ENCODE measurements at places on chromosomes 2 and 18. TPM values are rescaled to one million over a fixed set of nuclear protein-coding genes. Genes with fewer than 3 reads are reported as not detected.

The TMEM178A gene
- total RNA-seq, result not detected

The MC5R gene
- not detected for total RNA-seq

The CMPK2 gene
- 1.2 TPM for total RNA-seq

The MAPK4 gene
- total RNA-seq, result not detected

The DSG4 gene
- not detected for total RNA-seq

The UGT1A5 gene
- total RNA-seq, result not detected

GRCh38 chr18:77622009-77622692 is 372.5 kb downstream of the GALR1 start:
- H3K27ac ChIP-seq, result no peak overlapping the region
- H3K36me3 ChIP-seq, result no peaks in the 10 kb centered on the region
- H3K4me1 ChIP-seq, result peaks cover 4% of the 10 kb centered on the region
- no peak overlapping the region for H3K4me3 ChIP-seq

DNA sequence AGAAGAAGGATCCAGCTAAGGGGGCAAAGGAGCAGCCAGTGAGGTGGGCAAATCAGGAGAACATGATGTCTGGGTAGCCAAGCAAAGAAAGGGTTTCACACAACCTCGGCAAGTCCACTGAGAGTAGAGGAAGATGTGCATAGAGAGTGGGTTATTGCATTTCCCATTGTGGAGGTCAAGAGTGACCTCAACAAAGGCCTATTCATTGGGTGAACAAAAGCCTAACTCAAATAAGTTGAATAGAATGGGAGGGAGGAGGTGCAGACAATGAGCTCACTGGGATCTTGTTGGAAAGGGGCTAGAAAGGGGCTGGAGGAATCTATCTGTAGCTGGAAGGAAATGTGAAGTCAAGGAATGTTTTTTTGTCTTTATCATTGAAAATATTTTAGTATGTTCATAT is 14.0 kb upstream of the PDCL3 start:
- no peaks in the 10 kb centered on the region for H3K36me3 ChIP-seq
- H3K4me1 ChIP-seq, result no peaks in the 10 kb centered on the region
- H3K27ac ChIP-seq, result no peak overlapping the region
- DNase-seq, result no peak

GRCh38 chr2:33458248-33458819 is 18.1 kb upstream of the RASGRP3 start:
- DNase-seq, result no peak
- H3K27me3 ChIP-seq, result no peaks in the 10 kb centered on the region
- no peak overlapping the region for H3K27ac ChIP-seq
- no peak overlapping the region for H3K4me3 ChIP-seq

- H3K4me1 ChIP-seq, result no peaks in the 10 kb centered on the region
- no peak for DNase-seq
Measured at GRCh38 chr18:23033056-23033455, 99.9 kb downstream of the RBBP8 start.

DNA sequence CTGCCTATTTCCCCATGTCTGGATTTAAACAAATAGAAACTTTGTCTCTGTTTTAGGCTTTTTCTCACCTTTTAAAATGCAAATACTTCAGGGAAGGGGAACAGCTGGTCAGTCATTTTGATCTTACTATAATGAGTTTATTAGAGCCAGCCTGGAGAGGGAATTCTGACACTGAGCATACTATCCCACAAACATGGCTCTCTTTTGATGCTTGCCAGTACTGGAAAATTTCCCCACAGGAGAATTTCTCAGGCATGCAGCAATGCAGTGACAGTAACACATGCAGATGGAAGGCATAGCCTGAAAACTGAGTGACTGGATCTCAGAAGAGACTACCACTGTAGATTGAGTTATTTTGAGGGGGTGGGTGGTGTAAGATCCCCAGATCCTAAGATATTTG is 974.3 kb upstream of the CELF4 start:
- H3K36me3 ChIP-seq, result no peaks in the 10 kb centered on the region
- no peaks in the 10 kb centered on the region for H3K4me1 ChIP-seq
- H3K27ac ChIP-seq, result no peak overlapping the region
- H3K27me3 ChIP-seq, result no peaks in the 10 kb centered on the region
- DNase-seq, result no peak
- H3K4me3 ChIP-seq, result no peak overlapping the region

DNA sequence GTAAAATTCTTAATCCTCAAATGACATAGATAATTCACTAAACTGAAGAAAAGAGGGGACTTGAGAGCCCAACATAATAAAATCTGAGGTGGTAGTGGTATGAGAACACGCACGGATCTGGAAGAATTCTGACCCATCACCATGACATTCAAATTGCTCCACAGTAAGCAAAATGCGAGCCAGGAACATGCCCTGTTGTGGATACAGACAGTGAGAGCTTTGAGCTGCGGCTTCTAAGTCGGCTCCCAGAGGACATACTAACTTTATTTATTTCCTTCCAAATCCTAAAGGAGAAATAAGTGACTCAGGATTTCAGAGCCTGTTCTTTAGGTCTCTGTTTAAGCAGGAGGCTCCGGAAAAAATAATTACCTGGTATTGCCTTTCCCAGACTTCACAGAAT is 143.4 kb upstream of the SMAD7 start:
- no peaks in the 10 kb centered on the region for H3K4me1 ChIP-seq
- H3K36me3 ChIP-seq, result peaks cover 59% of the 10 kb centered on the region
- no peak overlapping the region for H3K4me3 ChIP-seq
- no peak for DNase-seq
- no peak overlapping the region for H3K27ac ChIP-seq
- no peaks in the 10 kb centered on the region for H3K27me3 ChIP-seq

DNA sequence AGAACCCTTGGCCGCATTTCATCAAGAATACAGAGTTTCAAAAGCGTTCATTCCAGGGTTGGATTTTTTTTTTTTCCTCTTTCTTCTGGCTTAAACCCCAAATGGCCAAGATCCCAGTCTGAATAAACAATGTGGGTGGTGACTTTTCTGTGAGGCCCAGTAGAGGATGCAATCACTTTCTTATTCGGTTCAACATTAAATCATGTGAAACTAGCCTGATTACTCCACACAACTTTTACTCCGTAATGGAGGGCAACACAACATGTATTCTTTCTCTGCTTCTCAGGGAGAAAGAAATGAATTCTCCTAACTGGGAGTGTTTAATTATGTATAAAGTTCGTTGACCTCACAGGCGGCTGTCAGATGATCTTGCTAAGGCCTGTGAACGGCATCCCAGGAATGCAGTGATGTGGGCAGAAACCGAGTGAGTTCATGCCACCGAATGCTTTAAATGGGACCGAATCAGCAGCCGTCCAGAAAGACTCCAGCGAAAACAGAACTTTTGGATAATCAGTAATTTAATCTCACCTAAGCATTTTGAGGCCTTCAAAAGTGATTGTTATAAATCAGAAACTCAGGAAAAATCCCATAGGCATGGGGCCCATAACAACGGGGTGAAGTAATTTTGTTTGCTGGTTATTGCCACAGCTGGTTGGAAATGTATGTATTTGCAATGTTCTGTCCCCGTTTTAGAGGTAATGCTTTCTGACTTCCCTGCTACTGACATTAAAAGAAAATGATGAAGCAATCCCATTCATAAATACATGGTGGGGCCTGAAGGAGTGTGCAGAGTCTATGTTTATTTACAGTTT is 81.5 kb downstream of the BCL2 start:
- no peak overlapping the region for H3K4me3 ChIP-seq
- no peak for DNase-seq
- H3K27ac ChIP-seq, result no peak overlapping the region
- peaks cover 79% of the 10 kb centered on the region for H3K36me3 ChIP-seq

GRCh38 chr2:122063716-122064115 is 308.3 kb downstream of the TSN start:
- H3K4me3 ChIP-seq, result no peak overlapping the region
- no peaks in the 10 kb centered on the region for H3K36me3 ChIP-seq
- no peak overlapping the region for H3K27ac ChIP-seq
- no peaks in the 10 kb centered on the region for H3K27me3 ChIP-seq
- H3K4me1 ChIP-seq, result no peaks in the 10 kb centered on the region

GRCh38 chr2:155364766-155365165 is 666.3 kb downstream of the KCNJ3 start:
- no peak overlapping the region for H3K27ac ChIP-seq
- no peaks in the 10 kb centered on the region for H3K27me3 ChIP-seq
- DNase-seq, result no peak
- H3K4me1 ChIP-seq, result no peaks in the 10 kb centered on the region
- H3K36me3 ChIP-seq, result no peaks in the 10 kb centered on the region
- no peak overlapping the region for H3K4me3 ChIP-seq

DNA sequence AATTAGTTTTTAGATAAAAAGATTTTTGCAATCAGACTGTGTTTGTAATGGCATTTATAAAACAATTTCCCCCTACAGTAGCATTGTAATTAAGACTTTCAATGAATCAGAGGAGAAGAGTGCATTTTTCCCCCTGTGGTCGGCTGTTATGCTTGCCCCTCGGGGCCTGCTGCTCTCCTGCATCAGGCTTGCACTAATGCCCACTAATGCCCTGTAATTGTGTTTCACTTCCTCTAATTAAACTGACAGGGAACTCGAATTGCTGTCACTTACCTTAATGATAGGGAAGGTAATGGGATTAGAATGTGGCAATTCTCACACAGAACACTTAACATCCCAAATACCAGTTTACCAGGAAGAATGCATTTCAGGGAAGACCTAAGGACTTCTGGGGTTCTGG is 61.2 kb upstream of the LRRTM1 start:
- no peak for DNase-seq
- H3K4me3 ChIP-seq, result no peak overlapping the region
- H3K36me3 ChIP-seq, result no peaks in the 10 kb centered on the region
- H3K4me1 ChIP-seq, result no peaks in the 10 kb centered on the region
- H3K27me3 ChIP-seq, result no peaks in the 10 kb centered on the region

DNA sequence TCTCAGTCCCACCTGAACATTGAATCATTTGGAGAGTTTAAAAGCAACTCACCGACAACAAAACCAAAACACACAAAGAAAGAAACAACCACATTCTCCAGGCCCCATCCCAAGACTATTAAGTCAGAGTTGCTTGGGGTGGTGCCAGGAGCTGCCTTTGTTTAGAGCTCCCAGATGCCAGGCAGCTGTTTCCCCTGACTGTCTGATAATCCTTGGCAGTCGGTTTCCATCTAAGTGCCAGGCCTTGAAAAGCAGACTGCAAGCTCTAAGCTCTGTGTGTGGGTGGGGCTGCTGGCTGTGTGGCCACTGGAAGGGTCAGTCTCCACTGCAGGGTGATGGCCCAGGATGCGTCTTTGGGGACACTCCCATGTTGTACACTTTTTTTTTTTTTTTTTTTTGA is 255.3 kb upstream of the AGAP1 start:
- no peak overlapping the region for H3K27ac ChIP-seq
- H3K4me3 ChIP-seq, result no peak overlapping the region
- peaks cover 7% of the 10 kb centered on the region for H3K27me3 ChIP-seq
- DNase-seq, result no peak
- H3K36me3 ChIP-seq, result no peaks in the 10 kb centered on the region

DNA sequence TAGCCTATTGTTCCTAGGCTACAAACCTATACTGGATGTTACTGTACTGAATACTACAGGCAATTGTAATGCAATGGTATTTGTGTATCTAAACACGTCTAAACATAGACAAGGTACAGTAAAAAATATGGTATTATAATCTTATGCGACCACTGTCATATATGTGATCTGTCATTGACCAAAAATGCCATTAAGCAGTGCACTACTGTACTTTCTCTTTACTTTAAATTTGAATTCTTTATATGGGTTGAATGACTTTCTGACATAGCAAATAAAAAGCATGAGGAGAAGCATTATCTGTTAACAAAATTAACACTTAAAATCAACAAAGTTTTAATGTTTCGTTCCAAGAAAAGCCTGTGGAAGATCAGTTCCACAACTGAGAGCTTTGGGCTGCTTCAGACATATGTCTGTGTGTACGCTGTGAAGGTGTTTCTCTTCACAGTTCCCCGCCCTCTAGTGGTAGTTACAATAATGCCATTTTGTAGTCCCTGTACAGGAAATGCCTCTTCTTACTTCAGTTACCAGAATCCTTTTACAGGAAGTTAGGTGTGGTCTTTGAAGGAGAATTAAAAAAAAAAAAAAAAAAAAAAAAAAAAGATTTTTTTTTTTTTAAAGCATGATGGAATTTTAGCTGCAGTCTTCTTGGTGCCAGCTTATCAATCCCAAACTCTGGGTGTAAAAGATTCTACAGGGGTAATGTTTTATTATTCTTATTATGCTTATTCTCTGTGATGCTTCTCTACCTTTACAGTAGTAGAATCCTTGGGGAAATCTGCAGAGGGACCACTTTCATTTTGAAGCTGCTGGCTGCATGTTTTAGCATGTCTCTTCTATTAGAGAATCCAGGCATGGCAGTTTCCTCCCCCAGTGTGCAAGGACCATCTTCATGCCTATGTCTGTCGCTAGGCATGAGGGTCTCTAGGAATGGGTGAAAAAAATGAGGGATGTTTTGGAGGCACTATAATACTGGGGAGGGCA is 54.5 kb downstream of the SCN2A start:
- no peak overlapping the region for H3K27ac ChIP-seq
- DNase-seq, result no peak
- no peaks in the 10 kb centered on the region for H3K36me3 ChIP-seq
- peaks cover 4% of the 10 kb centered on the region for H3K4me1 ChIP-seq
- no peak overlapping the region for H3K4me3 ChIP-seq

- peaks cover 56% of the 10 kb centered on the region for H3K4me1 ChIP-seq
- H3K4me3 ChIP-seq, result no peak overlapping the region
- H3K36me3 ChIP-seq, result no peaks in the 10 kb centered on the region
- no peak for DNase-seq
- H3K27ac ChIP-seq, result no peak overlapping the region
Measured at GRCh38 chr18:59878644-59879043, 21.2 kb upstream of the PMAIP1 start.

DNA sequence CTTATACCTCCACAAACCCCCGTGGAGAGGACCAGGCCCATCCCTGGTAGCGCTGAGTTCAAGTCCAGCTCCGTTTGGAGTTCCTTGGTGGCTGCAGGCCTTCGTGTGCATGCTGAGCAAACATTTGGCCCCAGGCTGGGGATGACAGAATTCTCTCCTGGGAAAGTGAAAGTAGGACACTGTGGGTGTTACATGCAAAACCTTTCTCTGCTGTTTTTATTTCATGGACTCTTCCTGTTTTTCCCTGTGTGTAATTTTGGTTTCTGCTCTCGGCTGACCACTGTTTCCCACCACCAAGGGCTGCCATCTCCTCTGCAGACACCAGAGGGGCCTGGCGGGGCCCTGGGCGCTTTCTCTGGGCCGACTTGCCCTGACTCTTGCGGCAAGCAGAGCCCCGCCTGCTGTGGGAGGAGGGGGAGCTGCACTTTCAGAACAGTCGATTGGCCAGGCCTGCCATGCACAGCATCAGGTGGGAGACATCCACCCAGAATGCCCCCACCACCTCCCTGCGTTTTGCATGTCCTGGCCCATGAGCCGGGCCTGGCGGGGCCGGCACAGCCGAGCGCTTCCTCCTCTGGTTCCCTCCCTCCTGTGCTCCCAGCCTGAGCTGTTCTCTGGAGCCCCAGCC is 102.4 kb downstream of the CABLES1 start:
- H3K4me1 ChIP-seq, result peaks cover 57% of the 10 kb centered on the region
- peak overlapping the region; percentile 70 for H3K27ac ChIP-seq
- DNase-seq, result peak; percentile 42
- H3K4me3 ChIP-seq, result peak overlapping the region; percentile 75

DNA sequence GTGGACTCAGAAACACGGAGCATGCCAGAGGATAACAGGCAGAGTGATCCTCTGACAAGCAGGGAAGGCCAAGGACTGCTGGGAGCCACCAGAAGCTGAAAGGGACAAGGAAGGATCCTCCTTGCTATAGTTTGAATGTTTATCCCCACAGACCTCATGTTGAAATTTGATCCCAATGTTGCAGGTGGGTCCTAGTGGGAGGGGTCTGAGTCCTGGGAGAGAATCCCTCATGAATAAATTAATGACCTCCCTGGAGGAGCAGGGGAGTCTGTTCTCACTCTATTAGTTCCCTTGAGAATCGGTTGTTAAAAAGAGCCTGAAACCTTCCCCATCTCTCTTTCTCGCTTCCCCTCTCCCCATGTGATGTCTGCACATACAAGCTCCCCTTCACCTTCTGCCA is 124.4 kb downstream of the FBXO15 start:
- DNase-seq, result no peak
- H3K4me3 ChIP-seq, result no peak overlapping the region
- no peak overlapping the region for H3K27ac ChIP-seq
- no peaks in the 10 kb centered on the region for H3K4me1 ChIP-seq
- no peaks in the 10 kb centered on the region for H3K36me3 ChIP-seq
